ENCODE measurements at places on chromosomes 7 and 10.
A peak's percentile ranks its signal among the peaks of the same experiment; 100 is the strongest.

GRCh38 chr10:77921395-77921794 is 5.2 kb downstream of the DLG5 start:
- DNase-seq: no peak

- no peak for DNase-seq
Measured at GRCh38 chr10:93081318-93081717, 7.6 kb downstream of the CYP26A1 start.

DNA sequence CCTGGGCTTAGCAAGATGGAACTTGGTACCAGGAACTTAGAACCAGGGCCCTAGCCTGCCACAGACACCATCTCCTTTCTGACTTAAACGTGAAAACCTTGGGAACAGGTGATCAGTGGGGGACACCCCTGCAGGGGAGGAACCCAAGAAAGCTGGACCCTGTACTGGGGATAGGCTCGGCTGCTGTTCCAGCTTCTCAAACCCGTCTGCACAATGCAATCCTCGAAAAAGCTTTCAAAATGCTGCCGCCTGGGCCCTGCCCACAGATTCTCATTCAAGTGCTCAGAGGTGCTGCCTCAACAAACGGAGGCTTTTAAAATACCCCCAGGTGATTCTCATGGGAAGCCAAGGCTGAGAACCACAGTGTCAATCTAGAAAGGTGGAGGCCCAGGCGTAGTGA is 169.7 kb downstream of the ARHGAP21 start:
- DNase-seq: no peak

DNA sequence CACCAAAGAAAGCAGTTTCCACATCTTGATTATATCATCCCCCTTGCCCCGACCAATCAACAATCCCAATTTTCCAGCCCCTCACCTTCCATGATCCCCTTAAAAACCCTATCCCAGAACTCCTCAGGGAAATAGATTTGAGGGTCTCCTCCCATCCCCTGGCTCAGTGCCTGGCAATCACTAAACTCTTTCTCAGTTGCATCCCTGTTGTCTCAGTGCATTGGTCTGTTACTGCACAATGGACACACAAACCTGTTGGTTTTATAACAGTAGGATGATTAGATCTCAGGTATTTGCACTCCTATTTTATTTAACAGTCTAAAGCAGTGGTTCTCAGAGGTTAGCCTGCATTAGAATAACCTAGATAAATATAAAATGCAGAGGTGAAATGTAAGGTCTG is 45.2 kb upstream of the RELN start:
- DNase-seq: no peak

DNA sequence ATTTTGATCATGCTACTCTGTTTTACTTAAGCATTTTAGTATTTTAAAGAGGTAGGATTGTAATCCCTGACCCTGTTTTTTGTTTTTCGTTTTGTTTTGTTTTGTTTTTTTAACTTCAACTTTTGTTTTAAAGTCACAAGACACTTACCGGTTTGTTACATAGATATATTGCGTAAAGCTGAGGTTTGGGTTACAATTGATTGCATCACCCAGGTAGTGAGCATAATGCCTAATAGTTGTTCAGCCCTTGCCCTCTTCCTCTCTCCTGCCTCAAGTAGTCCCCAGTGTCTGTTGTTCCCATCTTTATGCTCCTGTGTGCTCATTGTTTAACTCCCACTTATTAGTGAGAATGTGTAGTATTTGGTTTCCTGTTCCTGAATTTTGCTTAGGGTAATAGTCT is 93.1 kb upstream of the TEX47 start:
- DNase-seq: peak; percentile 3

- no peak for DNase-seq
Measured at GRCh38 chr10:78657862-78658165, 411.0 kb upstream of the ZMIZ1 start.

GRCh38 chr7:158865462-158865922 is 9.1 kb downstream of the DYNC2I1 start:
- no peak for DNase-seq

- no peak for DNase-seq
Measured at GRCh38 chr7:25964483-25964991, 187.5 kb upstream of the NFE2L3 start.

DNA sequence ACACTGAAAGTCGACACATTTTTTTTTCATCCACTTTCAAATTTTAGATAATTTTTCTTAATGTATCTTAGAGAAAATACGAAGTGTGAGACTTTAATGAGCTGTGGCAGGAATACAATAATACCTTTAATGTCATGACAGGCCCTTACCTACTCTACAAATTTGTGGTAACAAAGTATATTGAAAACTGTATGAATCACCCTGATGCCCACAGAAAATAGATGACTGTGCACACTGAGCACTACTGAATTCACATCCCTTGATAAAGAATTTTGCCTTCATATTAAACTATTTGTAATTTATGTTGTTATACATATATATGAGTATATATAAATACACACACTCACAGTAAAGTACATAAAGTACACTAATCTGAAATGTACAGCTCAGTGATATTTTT is 51.7 kb downstream of the AKR1D1 start:
- DNase-seq: no peak

GRCh38 chr10:110392868-110393740 is 88.4 kb upstream of the SMNDC1 start:
- peak; percentile 57 for DNase-seq

DNA sequence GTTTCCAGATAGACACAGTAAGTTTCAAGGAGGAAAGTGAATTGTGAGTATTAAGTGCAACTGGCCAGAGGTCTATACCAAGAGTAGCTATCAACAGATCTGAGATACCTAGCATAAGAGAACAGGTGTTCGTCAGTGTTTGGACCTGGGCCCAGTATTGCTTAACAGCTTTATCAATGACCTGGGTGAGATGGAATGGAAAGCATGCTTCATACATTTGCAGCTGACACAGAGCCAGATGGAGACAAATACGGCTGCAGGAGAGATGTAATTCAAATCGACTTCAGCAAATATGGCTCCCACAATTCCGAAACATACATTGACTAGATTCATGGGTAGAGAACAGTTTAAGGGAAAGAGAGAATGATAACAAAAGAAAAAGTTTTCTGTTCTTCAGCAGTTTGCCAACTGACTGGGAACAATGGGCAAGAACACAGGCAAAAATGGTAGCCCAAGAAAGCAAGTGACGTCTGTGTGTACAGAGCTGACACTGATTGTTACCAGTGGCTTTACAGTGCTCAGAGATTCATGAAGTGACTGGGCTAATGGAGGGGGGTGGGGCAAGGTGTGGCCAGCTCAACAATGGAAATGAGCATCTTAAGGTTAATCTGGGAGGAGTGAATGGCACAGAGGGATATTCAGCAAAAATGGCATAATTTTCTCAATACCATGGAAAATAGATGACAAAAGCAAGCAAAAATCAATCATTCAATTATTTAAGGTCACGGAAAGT is 28.0 kb upstream of the COBL start:
- DNase-seq: no peak

- DNase-seq: no peak
Measured at GRCh38 chr10:102435133-102435497, 2.7 kb upstream of the CUEDC2 start.

- DNase-seq: no peak
Measured at GRCh38 chr10:68752711-68753350, 31.8 kb downstream of the CCAR1 start.

- no peak for DNase-seq
Measured at GRCh38 chr10:71458387-71458786, 61.7 kb downstream of the CDH23 start.

DNA sequence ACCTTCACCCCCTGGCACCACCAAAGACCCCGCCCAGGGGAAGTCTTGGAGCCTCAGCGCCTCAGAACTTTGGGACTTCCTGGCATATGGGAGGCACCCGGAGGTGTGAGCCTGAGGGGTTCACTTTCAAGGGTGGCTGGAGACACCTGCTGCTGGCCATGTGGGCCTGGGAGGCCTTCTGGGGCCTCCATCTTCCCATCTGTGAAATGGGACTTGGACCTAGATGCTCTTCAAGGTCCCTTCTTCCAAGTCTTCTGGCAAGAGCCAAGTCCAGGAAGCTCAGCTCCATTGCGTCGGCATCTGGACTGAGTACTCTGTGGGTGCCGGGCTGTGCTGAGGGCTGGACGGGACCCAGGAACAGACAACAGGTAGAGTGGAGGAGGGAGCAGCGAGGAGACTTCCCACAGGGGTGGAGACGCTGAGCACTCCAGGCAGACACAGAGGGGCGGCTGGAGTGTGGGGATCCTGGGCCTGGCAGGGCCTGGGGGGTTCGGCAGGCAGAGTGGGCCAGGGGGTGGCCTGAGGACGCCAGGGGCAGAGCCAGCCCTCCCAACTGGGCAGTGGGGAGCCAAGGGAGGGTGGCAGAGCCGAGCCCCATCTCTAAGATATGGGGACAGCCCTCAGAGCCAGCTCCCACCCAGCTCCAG is 9.3 kb upstream of the LFNG start:
- no peak for DNase-seq

- no peak for DNase-seq
Measured at GRCh38 chr10:98088186-98088971, 46.1 kb upstream of the R3HCC1L start.

DNA sequence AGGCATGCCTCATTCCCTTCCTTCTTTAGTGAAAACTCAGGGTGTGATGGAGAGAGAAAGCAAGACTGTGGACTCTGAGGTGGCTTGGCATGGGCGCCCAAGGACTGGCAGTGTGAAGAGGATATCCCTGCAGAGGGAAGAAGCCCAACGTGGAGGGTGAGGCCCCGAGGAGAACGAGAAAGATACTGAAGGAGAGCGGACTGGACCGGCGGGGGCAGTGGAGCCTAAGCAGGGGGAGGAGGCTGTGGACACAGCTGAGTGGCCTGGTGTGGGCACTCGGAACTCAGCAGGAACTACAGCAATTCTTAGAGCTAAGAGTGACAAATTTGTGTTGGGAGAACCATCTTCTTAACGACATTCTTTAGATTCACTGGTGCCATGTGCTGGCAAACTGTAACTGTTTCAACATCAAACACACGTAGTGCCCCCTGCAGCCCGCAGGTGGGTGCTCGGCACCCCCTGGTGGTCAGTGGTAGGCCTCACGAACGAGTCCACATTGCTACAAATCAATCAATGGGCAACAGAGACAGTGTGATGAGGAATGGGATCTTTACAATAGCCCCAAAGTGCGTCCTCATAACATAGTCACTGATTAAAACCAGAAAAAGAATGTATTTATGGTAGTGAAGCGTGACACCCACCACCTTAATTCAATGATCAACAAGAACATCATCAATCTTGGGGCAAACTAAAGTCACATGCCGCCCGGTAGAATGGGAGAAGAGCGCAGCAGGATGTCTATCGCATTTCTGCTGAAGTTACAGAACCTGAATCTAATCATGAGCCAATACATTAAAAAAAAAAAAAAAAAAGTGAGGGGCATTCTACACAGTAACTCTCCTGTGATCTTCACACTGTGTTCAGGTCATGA is 2.0 kb upstream of the SFTPA1 start:
- DNase-seq: peak; percentile 57

DNA sequence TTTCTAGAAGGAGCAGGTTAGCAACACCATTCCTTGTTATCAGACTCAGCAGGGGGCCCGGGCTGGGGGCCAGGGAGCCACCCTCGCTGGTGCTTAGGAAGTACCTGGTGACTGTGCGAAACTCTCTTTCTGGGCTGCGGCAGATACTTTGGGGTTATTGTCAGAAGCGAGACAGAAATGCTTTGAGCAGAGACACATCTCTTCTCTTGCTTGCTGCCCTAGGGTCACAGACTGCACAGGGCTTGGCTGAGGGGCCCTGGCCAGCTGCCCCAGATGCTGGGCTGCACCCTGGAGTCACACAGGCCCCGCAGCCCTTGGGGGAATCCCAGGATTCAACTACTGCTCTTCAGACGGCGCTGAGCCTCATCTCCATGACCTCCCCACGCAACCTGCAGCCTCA is 91.9 kb downstream of the WDFY4 start:
- DNase-seq: no peak

DNA sequence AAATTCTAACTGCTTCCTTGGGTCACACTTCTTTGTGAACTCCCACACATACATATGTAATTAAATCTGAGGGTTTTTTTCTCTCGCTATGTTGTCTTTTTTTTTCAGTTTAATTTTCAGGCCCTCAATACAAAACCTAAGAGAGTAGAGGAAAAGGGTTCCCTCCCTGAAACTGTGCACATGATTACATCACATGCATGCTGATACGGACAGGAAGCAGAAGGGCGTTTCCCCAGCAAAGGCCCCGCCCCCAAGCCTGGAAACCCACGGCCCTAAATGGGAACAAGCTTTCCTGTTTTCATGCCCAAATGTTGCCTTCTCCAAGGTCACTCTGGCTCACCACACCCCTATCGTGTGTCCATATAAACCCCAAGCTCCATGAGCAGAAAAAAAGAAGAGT is 115.4 kb downstream of the TEX36 start:
- DNase-seq: no peak
